GM12878 (cell line): ENCODE measurements at places on chromosomes 16 and 17. TPM values are rescaled to one million over a fixed set of nuclear protein-coding genes. Genes with fewer than 3 reads are reported as not detected.

BAIAP3 gene
- 0.56 and 0.58 TPM in 2 replicates for total RNA-seq

ABCC12 gene
- total RNA-seq: not detected in 2 replicates

CBFA2T3 gene
- total RNA-seq: 35.4 and 42.6 TPM in 2 replicates

NLK gene
- total RNA-seq: 15.9 and 16.0 TPM in 2 replicates

DOC2B gene
- not detected in 2 replicates for total RNA-seq

KRTAP3-2 gene
- total RNA-seq: not detected in 2 replicates
